ENCODE measurements at places on chromosomes 7 and 10. TPM values are rescaled to one million over a fixed set of nuclear protein-coding genes. Genes with fewer than 3 reads are reported as not detected.

- no peak for DNase-seq
Observed at GRCh38 chr10:9015005-9015404, 960.5 kb downstream of the GATA3 start.

GRCh38 chr7:17293481-17293880 is 5.0 kb upstream of the AHR start:
- no peak for DNase-seq

Gene HHEX
- 5.1 TPM for polyA plus RNA-seq

Gene ZNF394
- 10.6 TPM for polyA plus RNA-seq

GRCh38 chr10:30758338-30758737 is 128.8 kb upstream of the LYZL2 start:
- no peak for DNase-seq

DNA sequence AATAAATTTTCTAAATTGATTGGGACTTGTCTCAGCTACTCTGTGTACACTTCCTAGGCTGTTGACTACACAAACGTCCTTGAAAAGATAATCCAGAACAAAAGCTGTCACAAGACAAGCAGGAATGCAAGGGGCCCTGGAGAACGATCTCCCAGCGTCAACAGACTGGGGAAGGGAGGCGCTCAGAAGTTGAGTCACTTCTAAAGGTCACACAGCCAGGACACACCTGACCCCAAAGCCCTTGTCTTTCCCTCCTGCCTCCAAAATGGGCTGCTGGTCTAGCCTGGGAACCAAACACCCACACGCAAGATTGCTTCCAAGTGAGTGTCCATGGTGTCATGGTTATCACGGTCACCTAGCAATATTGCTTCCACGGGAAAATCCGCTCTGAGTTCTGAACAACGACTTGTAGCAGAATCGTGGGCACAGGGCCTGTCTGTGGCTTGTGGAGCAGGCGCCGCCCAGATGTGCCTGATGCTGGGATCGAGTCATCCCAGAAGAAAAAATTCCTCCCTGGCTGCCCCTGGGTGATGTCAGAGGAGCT is 49.8 kb downstream of the SPOCK2 start:
- no peak for DNase-seq

- DNase-seq: no peak
Observed at GRCh38 chr10:95035332-95036295, 33.7 kb downstream of the CYP2C8 start.

- DNase-seq: no peak
Observed at GRCh38 chr7:23287612-23288011, 11.5 kb upstream of the MALSU1 start.

- no peak for DNase-seq
Observed at GRCh38 chr7:148371280-148371937, 219.2 kb upstream of the C7orf33 start.

DNA sequence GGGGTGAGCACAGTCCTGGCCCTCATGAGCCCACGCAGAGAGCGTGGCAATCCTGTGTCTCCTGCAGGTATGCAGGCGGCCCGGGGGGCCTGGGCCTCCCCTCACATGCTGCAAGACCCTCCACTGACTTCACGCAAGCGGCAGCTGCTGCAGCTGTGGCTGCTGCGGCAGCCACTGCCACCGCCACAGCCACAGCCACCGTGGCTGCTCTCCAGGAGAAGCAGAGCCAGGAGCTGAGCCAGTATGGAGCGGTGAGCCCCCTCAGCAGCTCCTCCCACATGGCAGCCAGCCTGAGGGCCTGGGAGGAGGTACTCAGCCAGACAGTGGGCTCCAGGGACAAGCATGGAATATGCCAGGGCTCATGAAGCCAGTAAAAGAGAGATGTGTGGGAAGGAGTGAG is 8.7 kb downstream of the ZMIZ2 start:
- peak; percentile 62 for DNase-seq

DNA sequence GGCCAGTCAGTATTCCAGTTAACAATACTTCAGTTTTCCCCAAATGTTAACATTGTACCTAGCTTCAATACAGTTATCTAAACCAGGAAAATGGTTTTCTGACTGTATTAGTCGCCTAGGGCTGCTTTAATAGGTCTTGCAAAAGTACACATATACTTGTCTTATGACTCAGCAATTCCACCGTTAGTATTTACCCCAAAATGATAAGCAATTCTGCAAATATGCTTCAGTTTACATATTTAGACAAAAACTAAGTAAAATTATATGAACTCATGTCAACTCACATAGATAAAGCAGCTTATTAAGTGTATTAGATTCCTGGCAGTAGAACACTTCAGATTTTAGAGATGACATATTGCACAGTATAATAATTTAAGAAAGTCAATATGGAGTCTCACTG is 363.3 kb downstream of the ARL4A start:
- DNase-seq: no peak

Gene SRGN
- 23.3 TPM for polyA plus RNA-seq

- peak; percentile 72 for DNase-seq
Observed at GRCh38 chr7:42522227-42522991, 285.4 kb upstream of the GLI3 start.

DNA sequence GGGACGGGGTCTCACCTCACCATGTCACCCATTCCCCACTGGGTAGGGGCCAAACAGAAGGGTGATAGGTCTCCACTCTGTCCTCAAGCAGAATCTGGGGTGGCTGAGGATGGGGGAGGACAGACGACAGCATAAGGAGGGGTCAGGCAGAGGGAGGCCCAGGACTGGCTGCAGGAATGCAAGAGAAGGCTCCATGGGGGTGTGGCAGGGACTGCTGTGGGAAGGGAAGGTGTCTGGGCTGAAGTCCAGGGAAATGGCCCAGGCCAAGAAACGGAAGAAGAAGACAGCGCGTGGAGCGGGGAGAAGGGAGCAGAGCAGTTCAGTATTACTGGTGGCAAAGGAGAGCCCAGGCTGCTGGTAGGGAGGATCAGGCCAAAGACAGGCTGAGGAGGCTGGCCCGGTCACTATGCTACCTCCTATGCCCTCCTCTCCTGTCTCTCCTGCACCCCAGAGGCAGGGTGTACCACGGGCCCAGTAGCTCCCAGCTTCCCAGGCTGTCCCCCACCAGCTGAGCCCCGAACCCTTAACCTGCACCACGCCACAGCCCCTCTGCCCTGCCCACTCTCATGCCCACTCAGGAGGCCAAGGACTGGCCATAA is 60.9 kb downstream of the GRB10 start:
- no peak for DNase-seq

- DNase-seq: no peak
Observed at GRCh38 chr7:19920705-19921104, 147.3 kb upstream of the TMEM196 start.

- peak; percentile 98 for DNase-seq
Observed at GRCh38 chr7:143882020-143882603, 19.9 kb downstream of the TCAF1 start.

- DNase-seq: peak; percentile 31
Observed at GRCh38 chr7:33706771-33707200, 198.6 kb upstream of the BMPER start.
